Spinal cord (tissue), 10 donors: ENCODE measurements at places on chromosomes 11 and 22. TPM values are rescaled to one million over a fixed set of nuclear protein-coding genes. Genes with fewer than 3 reads are reported as not detected.

- no peak for DNase-seq
Measured at GRCh38 chr11:46905806-46906205, 12.5 kb downstream of the LRP4 start.

Gene MYBPC3
- total RNA-seq = not detected

DNA sequence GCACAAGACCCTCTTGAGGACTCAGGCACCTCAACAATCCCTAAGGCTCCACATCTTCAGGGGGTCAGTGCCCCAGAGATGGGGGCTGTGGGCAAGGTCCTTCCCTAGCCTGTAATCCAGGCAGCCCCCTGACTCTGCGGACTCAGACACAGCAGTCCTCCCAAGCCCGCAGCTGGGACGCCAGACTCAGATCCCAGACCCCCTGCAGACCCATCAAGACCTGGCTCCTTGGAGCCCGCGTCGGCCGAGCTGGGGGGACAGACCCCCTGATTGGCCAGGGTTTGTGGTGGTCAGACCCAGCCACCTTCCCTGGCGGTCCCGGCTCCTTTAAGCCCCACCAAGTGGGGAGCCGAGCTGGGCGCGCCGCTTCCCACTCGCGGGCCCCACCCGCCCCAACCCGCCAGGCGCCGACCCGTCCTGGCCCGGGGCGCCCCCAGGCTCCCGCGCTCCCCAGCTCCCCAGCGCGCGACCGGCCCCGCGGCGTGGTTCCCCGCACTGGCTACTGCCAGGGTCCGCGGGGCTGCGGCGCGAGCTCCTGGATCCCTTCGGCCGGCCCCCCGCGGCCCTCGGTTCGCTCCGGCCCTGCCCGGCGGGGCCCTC is 458 bp downstream of the OSBPL5 start:
- peak; percentile 63 for DNase-seq

GRCh38 chr11:74694136-74694930 is 36.9 kb downstream of the CHRDL2 start:
- no peak for DNase-seq
